ENCODE measurements at places on chromosomes 5 and 9.

DNA sequence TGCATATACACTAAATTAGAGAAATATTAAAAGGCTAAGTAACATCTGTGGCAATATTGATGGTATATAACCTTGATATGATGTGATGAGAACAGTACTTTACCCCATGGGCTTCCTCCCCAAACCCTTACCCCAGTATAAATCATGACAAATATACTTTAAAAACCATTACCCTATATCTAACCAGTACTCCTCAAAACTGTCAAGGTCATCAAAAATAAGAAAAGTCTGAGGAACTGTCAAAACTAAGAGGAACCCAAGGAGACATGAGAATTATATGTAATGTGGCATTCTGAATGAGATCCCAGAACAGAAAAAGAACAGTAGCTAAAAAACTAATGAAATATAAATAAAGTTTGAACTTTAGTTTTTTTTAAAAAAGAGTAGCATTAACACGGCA lies 7.3 kb upstream of the IFNB1 start:
- DNase-seq: no peak

DNA sequence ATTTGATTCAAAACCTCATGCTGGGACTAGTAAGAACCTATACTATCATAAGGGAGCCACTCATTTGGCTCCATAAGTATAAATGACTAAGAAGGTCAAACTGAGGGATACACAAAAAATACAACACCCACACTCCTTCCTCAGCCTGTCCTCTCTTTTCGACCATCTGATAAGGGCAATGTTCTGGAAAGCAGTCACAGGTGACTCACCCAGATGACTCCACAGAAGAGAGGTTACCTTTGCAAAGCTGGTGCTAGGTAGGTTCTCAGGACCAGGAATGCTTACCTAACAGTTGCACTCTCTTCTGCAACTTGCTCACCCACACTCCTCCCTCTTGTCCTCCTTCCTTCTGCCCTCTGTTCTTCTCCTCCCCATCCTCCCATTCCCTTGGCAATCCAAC lies 32.9 kb downstream of the LHFPL2 start:
- no peak for DNase-seq

GRCh38 chr9:137147091-137147792 lies 8.3 kb downstream of the GRIN1 start:
- no peak for DNase-seq

DNA sequence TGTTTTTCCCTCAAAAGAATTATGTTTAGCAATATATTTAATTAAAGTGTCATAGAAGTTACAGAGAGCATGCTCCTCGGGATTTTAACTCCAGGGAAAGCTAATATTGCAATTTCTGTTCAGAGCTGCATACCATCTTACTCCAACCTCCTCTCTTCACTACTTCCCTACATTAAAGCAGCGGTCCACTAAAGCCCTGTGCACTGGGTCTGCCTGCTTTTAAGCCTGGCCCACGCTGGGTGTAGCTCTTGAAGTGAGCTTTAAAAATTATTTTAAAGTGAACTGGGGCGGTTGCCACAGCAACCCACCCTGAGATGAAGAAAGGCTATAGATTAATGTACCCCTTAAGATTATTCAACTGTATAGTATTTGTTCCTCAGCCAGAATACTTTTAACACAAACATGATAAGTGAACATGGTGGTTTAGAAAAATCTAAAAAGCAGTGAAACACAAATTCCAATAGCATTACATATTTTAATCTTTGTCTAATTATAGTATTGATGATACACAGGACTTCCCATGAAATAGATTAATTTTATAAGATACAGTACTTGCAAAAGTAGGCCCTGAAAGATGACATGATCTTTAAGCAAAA lies 3.9 kb upstream of the MEF2C start:
- DNase-seq: no peak

Data from stimulated activated CD4-positive, alpha-beta T cell treated with anti-CD3 and anti-CD28 coated beads, Interleukin-1b, Interleukin-23, amount 100 ng/mL, for 1 hour (primary cell).